ENCODE measurements at places on chromosomes 3 and 15.

DNA sequence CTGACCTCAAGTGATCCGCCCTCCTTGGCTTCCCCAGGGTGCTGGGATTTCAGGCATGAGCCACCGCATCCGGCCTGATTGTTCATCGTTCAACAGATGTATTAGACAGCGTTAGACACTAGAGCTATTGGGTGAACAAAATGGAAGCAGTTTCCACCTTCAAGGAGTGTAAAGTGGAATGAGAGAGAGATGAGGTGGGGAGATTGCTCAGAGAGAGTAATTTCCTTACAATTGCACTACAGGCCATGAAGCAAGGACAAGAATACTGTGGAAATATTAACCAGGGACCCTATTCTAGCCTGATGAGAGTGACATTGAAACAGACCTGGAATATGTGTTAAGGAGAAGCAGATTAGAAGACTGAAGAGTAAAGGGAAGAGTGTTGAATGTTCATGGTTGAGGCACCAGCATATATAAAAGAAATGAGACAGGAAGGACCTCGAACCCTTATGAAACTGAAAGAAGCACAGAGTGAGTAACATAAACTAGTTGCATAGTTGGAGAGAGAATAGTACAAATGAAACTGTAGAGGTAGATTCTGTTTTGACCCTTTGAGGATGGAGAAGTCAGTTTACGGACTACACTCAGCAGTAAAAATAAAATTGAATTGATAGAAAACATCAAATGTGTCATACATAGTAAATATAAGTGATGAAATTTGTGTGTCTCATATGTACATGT lies 7.2 kb downstream of the RTF1 start:
- DNase-seq = no peak

- DNase-seq = no peak
These were observed 37.2 kb downstream of the HMG20A start for GRCh38 chr15:77457905-77458265.

GRCh38 chr3:14274999-14275961 lies 96.7 kb downstream of the LSM3 start:
- DNase-seq = no peak

DNA sequence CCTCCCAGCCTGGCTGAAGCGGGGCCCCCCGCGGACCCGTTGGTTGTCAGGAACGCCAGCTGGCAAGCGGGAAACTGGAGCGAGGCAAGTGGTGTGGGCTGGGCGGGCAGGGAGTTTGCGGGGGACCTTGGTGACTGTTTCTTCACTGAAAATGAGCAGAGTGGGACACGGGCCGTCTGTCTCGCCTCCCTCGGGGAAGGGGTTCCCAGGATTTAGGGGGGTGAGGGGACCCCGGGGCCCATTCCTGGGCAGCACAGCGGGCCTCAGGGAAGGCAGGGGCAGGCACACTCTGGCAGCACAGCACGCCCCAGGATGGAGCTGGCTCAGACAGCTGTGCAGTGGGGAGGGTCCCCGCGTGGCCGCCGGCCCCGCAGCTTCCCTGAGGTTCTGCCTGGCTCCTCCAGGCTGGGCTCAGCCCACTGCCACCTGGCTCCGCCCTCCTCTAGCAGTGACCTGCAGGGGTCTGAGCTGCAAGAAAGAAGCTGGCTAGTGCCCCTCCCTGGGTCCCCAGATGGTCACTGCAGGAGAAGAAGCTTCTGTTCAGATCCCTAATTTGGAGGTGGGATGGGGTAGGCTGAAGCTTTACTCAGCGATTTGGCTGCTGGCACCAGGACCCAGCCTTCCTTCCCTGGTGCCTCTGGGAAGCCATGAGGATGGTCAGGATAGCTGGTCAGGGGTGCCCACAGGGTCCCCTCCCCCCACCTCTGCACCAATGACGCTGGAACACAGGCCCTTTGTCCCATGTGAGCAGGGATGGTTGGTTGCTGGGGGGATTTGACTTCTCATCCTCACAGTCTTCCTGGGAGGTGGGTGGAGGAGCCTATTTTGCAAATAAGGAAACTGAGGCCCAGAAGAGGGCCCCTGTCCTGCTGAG lies 90.4 kb downstream of the TBC1D2B start:
- no peak for DNase-seq

GRCh38 chr3:129614927-129615363 lies 8.5 kb upstream of the PLXND1 start:
- DNase-seq = no peak

- DNase-seq = no peak
These were observed 1099.5 kb downstream of the ROBO1 start for GRCh38 chr3:78668302-78668701.

DNA sequence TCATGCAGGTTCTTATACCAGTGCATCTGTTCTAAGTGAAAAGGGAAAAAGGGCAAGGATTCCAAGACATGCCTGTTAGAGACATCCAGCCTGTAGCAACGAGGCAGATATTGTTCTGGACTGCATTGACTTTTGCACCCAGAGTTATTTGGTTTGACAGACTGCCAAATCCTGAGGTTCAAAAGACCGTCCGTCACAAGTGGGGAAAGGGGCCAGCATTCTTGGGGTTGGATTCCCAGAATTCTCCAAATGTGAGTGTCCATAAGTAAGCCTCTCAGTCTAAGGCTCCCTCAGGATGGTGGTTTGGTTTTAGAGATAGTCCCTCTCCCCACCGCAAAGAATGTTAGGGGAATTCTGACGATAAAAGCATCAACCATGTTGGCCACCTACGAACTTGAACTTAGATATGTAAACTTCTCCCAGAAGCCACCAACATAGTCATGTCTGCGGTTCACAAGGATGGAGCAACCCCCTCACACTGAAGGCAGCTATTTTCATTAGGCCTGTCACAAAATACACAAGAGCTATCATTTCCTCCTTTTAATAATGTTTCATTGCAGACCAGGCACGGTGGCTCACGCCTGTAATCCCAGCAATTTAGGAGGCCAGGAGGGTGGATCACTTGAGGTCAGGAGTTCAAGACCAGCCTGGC lies 13.6 kb upstream of the LACTB start:
- DNase-seq = no peak

DNA sequence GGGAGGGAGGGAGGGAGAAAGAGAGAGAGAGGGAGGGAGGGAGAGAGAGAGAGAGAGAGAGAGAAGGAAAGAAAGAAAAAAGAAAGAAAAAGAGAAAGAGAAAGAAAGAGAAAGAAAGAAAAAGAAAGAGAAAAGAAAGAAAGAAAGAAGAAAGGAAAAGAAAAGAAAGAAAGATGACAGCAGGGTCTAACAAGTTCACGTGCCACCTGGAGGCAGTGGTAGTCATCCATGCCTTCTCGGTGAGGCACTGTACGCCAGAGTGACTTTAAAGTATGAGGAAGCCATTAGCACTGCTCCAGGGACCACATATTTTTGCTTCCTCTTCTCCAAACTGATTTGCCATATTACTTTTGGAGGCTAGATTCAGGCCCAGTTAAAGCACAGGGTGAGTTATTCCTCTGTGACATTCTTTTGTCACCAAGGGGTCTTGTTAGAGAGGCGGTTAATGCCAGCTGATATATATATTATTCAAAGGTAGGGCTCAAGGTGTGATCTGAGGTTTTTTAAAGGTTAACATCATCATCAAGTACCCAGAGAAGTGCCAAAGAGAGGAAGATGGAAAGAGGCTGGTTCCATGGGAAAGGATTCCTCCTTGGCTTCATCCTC lies at the start of gene HTR3D:
TSS of gene HTR3D (plus strand) at position 556 of the 606 bp plus-strand sequence. CDS start at position 556, 0 bp downstream.
- DNase-seq = no peak
